Lower lobe of right lung (tissue), 2 donors: ENCODE measurements at places on chromosomes 4 and X.
A peak's percentile ranks its signal among the peaks of the same experiment; 100 is the strongest.

DNA sequence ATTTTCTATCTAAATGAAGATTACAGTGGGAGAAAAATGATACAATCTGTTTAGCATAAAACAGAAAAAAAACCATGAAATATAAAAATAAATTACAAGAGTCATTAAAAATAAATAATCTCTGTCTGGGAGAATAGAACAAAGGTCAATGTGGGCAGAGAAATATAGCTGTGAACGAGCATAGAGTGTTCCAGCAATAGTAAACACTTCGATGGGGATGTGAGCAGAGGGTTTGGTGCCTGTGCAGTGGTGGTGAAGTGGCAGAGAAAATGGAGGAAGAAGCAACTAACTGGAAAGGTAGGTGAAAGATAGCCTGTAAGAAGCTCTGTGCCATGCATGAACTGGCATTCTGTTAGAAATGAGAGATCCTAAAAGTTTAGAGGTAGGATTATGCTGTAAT, 64.9 kb downstream of the ANKRD50 start:
- H3K27ac ChIP-seq = no peak overlapping the region
- no peak for DNase-seq
- no peaks in the 10 kb centered on the region for H3K27me3 ChIP-seq

- H3K27ac ChIP-seq = no peak overlapping the region
- H3K36me3 ChIP-seq = no peaks in the 10 kb centered on the region
- no peak overlapping the region for H3K4me3 ChIP-seq
- DNase-seq = no peak
Measured at GRCh38 chr4:7147261-7147660, 45.1 kb upstream of the SORCS2 start.

DNA sequence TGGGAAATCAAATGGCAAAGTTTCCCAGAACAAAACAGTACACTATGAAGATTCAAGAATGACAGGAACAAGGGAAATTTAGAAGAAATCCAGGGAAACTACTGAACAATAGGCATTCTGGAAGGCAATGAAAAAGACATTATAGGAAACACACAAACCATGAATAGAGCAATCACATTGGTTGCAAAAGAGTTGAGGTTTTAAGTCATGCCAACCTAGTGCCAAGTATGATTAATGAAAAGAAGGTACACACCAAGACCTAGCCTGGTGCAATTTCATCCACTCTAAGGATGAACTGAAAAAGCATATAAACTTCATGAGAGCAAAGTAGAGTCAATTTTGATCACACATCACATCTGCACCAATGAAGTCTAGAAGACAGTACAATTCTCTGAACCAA, 326.9 kb downstream of the PDHA2 start:
- H3K4me3 ChIP-seq = no peak overlapping the region
- no peak overlapping the region for H3K27ac ChIP-seq
- no peaks in the 10 kb centered on the region for H3K4me1 ChIP-seq

DNA sequence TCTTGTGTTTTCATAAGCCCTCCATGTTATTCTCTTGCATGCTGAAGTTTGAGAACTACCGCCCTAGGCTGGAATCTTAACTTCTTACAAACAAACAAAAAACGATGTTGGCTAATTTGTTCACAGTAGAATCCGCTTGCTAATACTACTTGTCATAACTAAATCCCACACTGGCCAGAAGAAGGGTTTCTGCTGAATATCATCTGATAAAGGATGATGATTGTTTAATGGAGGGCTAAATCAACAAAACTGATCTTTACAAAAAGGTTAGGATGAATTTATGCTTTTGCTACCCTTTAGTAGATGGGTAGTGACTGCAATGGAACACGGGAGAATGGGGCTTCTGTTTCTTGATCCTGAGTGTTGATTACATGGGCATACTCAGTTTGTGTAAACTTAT, 42.3 kb downstream of the SPATA4 start:
- H3K36me3 ChIP-seq = no peaks in the 10 kb centered on the region
- H3K27me3 ChIP-seq = no peaks in the 10 kb centered on the region
- no peaks in the 10 kb centered on the region for H3K4me1 ChIP-seq
- no peak overlapping the region for H3K4me3 ChIP-seq
- no peak for DNase-seq

DNA sequence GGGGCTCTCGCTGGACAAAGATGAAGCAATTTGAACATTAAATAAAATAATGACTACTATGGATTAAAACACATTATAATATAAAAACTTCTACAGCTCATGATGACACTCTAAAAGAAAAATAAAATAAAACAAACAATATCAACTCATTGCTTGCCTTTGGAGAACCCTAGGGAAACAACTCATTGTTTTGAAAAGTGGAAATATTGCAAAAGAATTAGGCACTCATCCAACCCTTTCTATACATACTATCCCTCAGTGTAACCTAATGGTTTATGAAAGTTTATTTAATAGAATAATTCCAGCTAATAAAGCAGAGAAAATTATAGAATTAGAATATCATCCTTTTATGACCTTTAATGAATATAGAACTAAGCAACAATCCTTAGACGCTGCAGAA, 718 bp downstream of the RAB40A start:
- H3K27ac ChIP-seq = no peak overlapping the region
- H3K36me3 ChIP-seq = no peaks in the 10 kb centered on the region
- H3K4me3 ChIP-seq = no peak overlapping the region
- no peaks in the 10 kb centered on the region for H3K4me1 ChIP-seq

DNA sequence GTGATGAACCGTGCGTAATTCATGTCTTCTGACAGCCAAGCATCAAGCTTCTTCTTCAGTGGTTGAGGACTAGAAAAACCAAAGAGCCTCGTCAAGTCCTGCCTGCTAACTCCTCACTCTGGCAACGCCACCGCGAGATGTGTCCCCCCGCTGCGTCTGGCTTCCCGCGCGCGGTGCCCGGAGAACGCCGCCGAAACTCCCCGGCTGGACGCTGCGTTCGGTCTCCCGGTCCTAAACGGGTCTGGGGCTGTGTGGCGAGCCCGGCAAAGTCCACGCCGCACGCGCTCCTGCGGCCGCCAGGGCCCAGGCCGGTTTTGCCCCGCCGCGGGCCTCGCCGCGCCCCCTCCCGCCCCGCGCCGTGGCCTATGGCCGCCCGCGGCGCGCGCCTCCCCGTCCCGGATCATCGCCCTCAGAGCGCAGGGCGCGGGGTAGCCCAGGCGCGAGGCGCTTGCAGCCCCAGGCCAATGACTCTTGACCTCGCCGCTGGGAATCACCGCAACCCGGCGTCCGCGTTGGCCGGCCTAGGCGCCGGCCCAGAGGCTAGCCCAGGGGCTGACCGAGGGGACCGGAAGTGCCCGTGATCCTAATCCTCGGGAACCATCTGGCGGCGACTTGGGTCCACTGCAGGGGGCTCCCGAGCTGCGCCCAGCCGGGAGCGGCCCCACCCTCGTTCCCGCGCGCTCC, at the start of gene AADAT:
Gene AADAT, minus strand, starts transcription at position 289 of the 684 bp plus-strand sequence. Its CDS starts 266 bp downstream, at position 23.
- DNase-seq = peak; percentile 82
- peak within 1 kb of the TSS; percentile 65 for H3K4me3 ChIP-seq

GRCh38 chr4:73597594-73597993, 22.6 kb downstream of the RASSF6 start:
- H3K36me3 ChIP-seq = no peaks in the 10 kb centered on the region
- H3K27me3 ChIP-seq = no peaks in the 10 kb centered on the region
- H3K4me1 ChIP-seq = peaks cover 8% of the 10 kb centered on the region
- no peak overlapping the region for H3K27ac ChIP-seq
- no peak overlapping the region for H3K4me3 ChIP-seq

- no peaks in the 10 kb centered on the region for H3K27me3 ChIP-seq
- no peak for DNase-seq
- no peak overlapping the region for H3K27ac ChIP-seq
- no peaks in the 10 kb centered on the region for H3K4me1 ChIP-seq
- H3K4me3 ChIP-seq = no peak overlapping the region
Measured at GRCh38 chrX:40975951-40976350, 109.3 kb upstream of the USP9X start.

GRCh38 chr4:69518538-69519198, 23.0 kb upstream of the UGT2B4 start:
- H3K36me3 ChIP-seq = no peaks in the 10 kb centered on the region
- H3K4me3 ChIP-seq = no peak overlapping the region
- H3K4me1 ChIP-seq = no peaks in the 10 kb centered on the region
- H3K27ac ChIP-seq = no peak overlapping the region

GRCh38 chrX:69298466-69299140, 133.3 kb upstream of the PJA1 start:
- H3K27me3 ChIP-seq = no peaks in the 10 kb centered on the region
- no peak overlapping the region for H3K27ac ChIP-seq
- no peaks in the 10 kb centered on the region for H3K36me3 ChIP-seq
- H3K4me1 ChIP-seq = no peaks in the 10 kb centered on the region
- H3K4me3 ChIP-seq = no peak overlapping the region
- DNase-seq = no peak

- H3K27ac ChIP-seq = no peak overlapping the region
- no peaks in the 10 kb centered on the region for H3K27me3 ChIP-seq
- no peaks in the 10 kb centered on the region for H3K36me3 ChIP-seq
- DNase-seq = no peak
- H3K4me3 ChIP-seq = no peak overlapping the region
Measured at GRCh38 chr4:166991006-166991561, 243.2 kb downstream of the SPOCK3 start.

DNA sequence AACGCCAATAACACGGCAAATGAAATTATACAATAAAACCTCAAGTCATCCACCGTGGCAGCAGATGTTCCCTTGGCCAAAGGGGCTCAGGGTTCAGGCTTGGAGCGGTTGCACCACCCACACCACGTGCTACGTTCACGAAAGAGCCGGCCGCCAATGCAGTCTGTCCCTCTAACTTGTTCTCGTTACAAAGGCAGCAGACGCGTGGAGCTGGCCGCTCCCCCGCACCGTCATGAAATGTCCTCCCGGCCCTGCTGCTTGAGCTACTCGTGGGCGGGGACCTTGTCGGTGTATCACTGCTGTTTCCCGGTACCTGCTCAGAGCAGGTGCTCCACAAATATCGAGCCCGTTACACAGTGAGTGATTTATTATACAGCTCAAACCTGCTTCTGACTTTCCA, 36.4 kb upstream of the MAN2B2 start:
- H3K27me3 ChIP-seq = peaks cover 5% of the 10 kb centered on the region
- no peak overlapping the region for H3K4me3 ChIP-seq
- no peak overlapping the region for H3K27ac ChIP-seq
- DNase-seq = no peak

GRCh38 chr4:127698789-127699200, 31.4 kb upstream of the SLC25A31 start:
- no peak for DNase-seq
- no peaks in the 10 kb centered on the region for H3K27me3 ChIP-seq
- H3K4me1 ChIP-seq = no peaks in the 10 kb centered on the region

DNA sequence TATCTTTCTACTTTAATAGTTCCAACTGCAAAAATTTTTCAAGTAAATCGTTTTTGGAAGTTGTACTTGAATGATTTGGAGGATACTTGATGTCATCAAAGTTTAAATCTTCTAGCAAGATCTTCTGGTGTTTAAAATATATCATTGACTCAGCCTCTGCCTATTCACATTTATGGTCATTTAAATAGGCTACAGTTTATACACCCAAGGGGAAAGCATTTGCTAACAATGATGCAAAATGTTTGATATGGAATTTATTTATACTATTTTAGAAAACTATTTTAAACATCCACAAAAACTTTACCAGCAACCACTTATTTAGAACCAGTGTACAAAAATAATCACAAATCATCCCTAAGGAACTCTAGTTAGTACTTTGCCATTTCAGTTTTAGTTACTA, 123.3 kb upstream of the STIM2 start:
- DNase-seq = no peak
- H3K27ac ChIP-seq = no peak overlapping the region
- H3K4me1 ChIP-seq = no peaks in the 10 kb centered on the region
- no peaks in the 10 kb centered on the region for H3K36me3 ChIP-seq
- no peak overlapping the region for H3K4me3 ChIP-seq

DNA sequence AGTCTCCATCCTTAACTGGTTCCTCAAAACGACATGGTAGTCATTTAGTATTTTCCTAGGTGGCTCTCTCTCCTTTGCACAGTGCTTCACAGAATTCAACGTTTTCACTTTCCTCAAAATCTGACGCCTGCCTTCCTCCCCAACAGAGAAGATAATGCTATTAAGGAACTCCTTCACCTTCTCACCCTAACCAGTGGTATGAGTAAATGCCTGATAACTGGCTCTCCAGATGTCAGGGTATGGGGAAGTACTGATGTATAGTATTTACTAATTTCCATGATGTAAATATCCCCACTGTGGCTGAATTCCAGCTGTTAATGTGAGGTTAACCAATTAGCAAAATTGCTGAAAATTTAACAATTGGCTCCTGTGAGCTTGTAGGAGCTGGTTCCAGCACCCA, 28.8 kb upstream of the NSUN7 start:
- H3K4me3 ChIP-seq = no peak overlapping the region
- no peak for DNase-seq
- H3K27me3 ChIP-seq = no peaks in the 10 kb centered on the region
- peaks cover 17% of the 10 kb centered on the region for H3K4me1 ChIP-seq
- no peak overlapping the region for H3K27ac ChIP-seq

DNA sequence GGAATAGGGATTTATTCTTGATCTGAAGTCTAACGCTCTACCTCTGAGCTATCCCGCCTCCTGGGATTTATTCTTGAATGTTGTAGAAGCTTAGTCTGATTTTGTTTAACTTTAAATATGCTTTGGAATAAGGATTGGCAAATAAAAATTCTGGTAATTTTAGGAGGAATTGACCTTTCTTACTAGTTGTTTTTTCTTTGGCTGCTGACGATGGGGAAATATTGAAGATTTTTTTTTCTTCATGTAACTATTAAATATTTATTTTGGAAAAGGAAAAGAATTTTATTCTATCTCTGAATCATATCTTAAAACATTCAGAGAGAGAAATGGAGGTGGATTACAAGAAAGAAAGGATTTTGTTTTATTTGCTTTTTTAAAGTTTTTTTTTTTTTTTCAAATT, 122.9 kb downstream of the PDLIM5 start:
- H3K36me3 ChIP-seq = peaks cover 11% of the 10 kb centered on the region
- H3K27me3 ChIP-seq = no peaks in the 10 kb centered on the region
- no peak overlapping the region for H3K27ac ChIP-seq
- no peak for DNase-seq
- H3K4me3 ChIP-seq = no peak overlapping the region
- no peaks in the 10 kb centered on the region for H3K4me1 ChIP-seq

- no peaks in the 10 kb centered on the region for H3K4me1 ChIP-seq
- DNase-seq = no peak
- no peak overlapping the region for H3K27ac ChIP-seq
- no peaks in the 10 kb centered on the region for H3K36me3 ChIP-seq
- no peak overlapping the region for H3K4me3 ChIP-seq
- no peaks in the 10 kb centered on the region for H3K27me3 ChIP-seq
Measured at GRCh38 chrX:23840674-23841073, 57.7 kb downstream of the SAT1 start.

- H3K36me3 ChIP-seq = no peaks in the 10 kb centered on the region
- H3K27ac ChIP-seq = no peak overlapping the region
- DNase-seq = no peak
- H3K4me1 ChIP-seq = no peaks in the 10 kb centered on the region
- no peak overlapping the region for H3K4me3 ChIP-seq
Measured at GRCh38 chr4:3026540-3026939, 47.8 kb downstream of the HTT-AS start.

GRCh38 chrX:103052625-103053024, 11.3 kb downstream of the BEX1 start:
- H3K36me3 ChIP-seq = no peaks in the 10 kb centered on the region
- no peak overlapping the region for H3K4me3 ChIP-seq

- H3K4me1 ChIP-seq = no peaks in the 10 kb centered on the region
- H3K27ac ChIP-seq = no peak overlapping the region
- H3K36me3 ChIP-seq = no peaks in the 10 kb centered on the region
- no peaks in the 10 kb centered on the region for H3K27me3 ChIP-seq
- no peak for DNase-seq
- H3K4me3 ChIP-seq = no peak overlapping the region
Measured at GRCh38 chrX:1754077-1754476, 139.2 kb downstream of the ASMT start.

- DNase-seq = no peak
- H3K36me3 ChIP-seq = no peaks in the 10 kb centered on the region
- no peak overlapping the region for H3K4me3 ChIP-seq
- H3K27ac ChIP-seq = no peak overlapping the region
- H3K4me1 ChIP-seq = no peaks in the 10 kb centered on the region
- H3K27me3 ChIP-seq = no peaks in the 10 kb centered on the region
Measured at GRCh38 chr4:22625311-22625710, 67.4 kb upstream of the GBA3 start.
